ENCODE measurements at places on chromosomes 12 and 14.

DNA sequence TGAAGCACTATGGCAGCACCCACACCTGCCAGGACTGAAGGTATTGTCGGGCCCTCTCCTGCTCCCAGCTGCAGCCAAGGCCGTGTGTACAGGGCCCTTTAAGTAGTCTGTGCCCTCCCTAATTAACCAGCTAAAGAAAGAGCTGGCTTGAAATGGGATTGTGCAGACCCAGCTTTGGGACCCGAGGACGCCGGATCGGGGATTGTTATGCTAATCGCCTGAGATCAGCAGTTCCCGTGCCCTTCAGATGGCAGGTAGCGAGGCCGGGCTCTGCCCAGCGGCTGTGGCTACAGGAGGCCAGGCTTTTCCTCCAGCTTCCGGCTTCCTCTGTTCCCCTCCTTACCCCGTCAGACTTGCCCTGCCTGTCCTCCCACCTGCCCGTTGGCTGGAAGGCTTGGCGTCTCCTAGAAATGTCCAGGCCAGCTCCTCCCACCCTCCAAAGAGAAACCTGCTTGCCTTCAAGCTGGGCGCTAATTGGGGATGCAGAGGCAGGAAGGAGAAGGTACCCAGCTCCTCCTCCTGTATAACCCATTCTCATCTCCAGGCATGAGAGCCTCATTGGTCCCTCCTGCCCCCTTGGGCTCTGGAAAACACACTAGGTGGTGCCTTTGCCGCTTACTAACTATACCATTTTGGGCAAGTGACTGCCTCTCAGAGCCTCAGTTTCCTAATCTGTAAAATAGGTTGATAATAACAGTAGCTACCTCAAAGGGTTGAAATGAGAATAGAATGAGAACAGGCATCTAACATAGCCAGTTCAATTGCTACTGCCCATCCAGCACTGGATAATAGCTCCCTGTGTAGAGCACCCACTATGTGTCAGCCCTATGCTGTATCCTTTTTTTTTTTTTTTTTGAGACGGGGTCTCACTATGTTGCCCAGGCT is 25.8 kb upstream of the MSI1 start:
- no peak for DNase-seq

GRCh38 chr12:112946236-112947000 is 8.1 kb downstream of the OAS3 start:
- no peak for DNase-seq

DNA sequence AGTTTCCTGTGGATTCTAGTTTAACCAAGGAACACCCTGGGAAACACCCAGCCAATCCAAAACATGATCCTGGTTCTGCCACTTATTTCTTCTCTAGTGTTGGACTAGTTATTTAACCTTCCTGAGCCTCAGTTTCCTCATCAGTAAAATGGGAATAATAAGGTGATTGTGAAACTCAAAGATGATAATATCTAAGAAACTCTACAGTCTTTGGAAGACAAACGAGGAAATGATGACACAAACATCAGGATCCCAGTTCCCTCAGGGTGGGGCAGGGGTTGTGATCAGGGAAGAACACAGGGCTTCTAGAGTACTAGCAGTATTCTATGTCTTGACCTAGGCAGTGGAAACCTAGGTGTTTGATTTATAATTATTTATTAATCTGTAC is 18.1 kb upstream of the TMEM106C start:
- no peak for DNase-seq

DNA sequence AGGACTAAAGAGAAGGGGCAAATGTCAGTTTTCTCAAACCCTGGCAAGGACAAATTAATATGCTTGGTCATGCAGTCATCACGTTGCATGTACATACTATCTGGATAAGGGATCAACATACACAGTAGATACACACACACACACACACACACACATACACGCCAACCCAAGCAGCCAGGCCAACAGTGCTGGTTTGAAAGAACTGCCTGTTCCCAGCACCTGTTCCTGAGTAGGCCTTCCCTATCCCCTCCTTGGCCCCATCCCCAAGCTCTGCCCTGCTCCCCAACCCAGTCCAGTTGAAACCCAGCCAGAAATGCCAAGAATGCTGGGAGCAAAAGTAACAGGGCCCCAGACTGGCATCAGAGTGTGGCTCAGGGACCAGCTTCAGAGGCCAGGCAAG is 4.4 kb downstream of the ITGA7 start:
- DNase-seq: no peak

- DNase-seq: no peak
These were observed 212.9 kb upstream of the FAR2 start for GRCh38 chr12:28936221-28936620.

DNA sequence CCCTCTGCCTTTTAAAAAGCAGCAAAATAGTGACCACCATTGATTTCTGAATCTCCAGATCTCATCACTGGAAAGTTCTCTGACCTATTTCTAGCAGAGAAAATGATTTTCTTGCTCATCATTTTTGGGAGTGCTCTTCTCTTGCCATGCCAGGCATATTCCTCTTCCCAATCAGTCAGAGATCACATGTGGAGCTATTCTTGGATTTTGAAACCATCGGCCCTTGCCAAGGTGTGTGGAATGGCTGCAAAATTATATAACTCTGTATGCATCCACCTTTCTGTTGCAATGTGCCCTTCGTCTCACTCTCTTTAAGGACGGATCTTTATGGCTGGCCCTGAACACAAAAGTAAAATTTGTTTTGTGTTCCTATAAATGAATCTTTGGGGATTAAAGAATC is 25.5 kb upstream of the LDHB start:
- DNase-seq: no peak

GRCh38 chr12:20592556-20592955 is 102.6 kb upstream of the SLCO1C1 start:
- DNase-seq: no peak

- no peak for DNase-seq
These were observed 44.9 kb downstream of the CYP46A1 start for GRCh38 chr14:99728981-99729451.

DNA sequence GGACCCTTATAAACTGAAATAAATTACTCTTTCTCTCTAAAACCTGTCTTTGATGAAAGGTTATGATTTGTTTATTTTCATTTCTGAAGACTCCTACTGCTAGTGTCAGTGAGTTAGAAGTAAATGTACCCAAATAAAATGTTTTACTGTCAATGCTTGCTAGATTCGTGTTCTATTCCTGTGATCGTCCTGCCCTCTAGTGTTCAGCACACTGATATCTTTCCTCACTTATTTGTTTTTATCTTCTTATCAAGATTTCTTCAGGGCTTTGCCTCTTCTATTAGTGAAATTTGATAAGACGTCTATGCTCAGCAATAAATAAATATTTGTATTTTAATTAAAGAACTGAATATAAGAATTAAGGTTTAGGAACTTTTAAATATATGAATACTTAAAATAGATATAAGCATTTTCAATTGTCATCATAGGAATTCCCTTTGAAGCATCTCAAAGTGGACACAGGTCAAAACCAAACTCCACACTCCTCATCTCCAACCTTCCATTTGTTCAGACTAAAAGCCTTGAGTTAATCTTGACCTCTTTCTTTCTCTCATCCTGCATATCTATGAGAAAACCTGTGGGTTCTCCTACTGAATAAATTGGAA is 75.8 kb downstream of the C12orf50 start:
- DNase-seq: peak; percentile 16

- DNase-seq: no peak
These were observed 392.0 kb downstream of the EMP1 start for GRCh38 chr12:13588574-13588973.

GRCh38 chr12:57149245-57149900 is 2.0 kb upstream of the LRP1-AS start:
- no peak for DNase-seq

GRCh38 chr14:74596741-74597450 is 15.1 kb downstream of the LTBP2 start:
- no peak for DNase-seq

DNA sequence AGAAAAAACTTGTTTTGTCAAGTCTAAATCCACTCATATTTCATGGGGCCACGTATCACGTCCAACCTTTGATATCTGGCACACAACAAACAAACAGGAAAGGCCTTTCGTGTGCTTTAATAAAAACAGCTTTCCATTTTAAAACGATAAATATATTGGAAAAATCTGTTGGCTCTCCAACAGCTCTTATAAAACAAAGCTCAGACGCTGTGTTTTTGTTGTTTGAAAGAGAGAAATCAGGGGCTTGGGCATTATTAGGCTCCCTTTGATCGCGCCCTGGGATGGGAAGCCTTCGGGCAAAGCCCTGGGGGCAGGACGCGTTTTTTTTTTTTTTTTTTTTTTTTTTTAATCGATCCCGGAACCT is 429 bp upstream of the PLEKHA5 start:
- DNase-seq: no peak

- peak; percentile 50 for DNase-seq
These were observed 33.7 kb downstream of the ITPK1 start for GRCh38 chr14:93081876-93082570.

- no peak for DNase-seq
These were observed 442.4 kb upstream of the GARIN6 start for GRCh38 chr12:99205111-99205510.

GRCh38 chr12:45803111-45803510 is 73.6 kb downstream of the ARID2 start:
- DNase-seq: no peak

DNA sequence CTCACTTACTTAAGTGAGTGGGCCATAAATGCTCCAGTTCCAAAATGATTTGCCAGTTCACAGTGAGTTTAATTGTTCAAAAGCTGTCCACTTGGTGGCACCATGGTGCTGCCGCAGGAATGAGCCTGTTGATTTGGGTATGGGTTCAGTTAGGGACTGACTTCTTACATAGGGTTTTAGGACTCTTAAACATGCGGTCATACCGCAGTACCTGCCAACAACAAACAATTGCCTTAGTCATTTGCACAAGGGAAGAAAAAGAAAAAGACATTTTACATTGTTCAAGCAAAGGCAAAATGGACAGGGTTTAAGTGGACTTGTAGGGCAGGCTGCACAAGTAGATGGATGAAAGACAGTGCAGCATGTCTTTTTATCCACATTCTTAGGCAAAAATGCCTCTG is 80.0 kb upstream of the DBX2 start:
- DNase-seq: peak; percentile 59

- no peak for DNase-seq
These were observed 12.1 kb downstream of the SPX start for GRCh38 chr12:21538061-21538653.

GRCh38 chr12:6773590-6774351 is 1.5 kb downstream of the LAG3 start:
- no peak for DNase-seq

DNA sequence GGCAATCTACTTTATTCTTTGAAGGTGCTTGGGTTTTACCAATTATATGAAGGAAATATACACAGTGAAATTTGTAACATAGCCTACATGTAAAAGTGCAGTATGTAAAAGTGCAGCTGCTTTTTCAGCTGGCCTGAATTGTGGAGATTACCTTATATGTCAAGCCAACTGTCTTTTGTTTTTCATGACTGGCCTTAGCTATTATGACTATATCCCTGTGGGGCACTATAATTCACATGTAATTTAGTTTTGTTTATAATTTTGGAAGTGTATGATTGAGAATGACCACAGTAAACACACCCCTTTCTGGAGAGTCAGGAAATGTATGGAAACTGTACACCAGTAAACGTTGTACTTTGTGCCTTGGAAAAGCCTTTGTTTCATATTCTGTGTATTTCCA is 435.0 kb upstream of the STXBP6 start:
- DNase-seq: no peak

GRCh38 chr14:78612666-78613065 is 442.5 kb downstream of the NRXN3 start:
- no peak for DNase-seq

DNA sequence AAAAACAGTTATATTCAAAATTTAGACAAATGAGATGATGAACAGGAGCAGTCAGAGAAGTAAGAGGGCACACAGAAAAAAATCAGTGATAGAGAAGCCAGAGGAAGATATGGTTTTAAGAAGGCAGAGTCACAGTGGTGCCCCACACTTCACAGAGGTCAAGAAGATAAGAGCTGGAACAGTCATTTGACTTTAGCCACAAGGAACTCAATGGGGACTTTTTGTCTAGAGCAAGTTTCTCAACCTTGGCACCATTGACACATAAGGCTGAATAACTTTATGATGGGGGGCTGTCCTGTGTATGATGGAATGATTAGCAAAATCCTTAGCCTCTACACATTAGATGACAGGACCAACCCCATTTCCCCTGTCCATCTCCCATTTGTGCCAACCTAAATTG is 172.8 kb upstream of the PLEKHG7 start:
- DNase-seq: no peak

- DNase-seq: no peak
These were observed 25.3 kb downstream of the IGF1 start for GRCh38 chr12:102454808-102455760.

DNA sequence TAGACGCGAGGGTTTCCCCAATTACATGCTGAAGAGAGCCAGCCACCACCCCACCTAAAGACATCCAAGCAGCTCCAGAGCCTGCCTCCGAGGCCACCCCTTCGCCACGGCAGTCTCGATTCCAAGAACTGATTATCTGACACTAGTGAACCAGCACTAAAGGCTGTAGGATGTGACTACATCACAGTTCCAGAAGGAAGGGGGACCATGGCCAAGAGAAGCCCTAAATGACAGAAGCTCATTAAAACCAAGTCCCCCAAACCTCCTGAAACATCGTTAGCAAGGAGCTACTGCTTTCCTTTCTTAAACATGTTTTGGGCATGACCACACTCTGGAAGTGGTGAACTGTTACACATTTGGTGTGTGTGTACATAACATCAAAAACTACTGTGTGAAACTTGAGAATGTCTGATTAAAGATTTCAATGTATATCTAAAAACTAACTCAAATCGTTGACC is 88.2 kb downstream of the DUSP16 start:
- peak; percentile 36 for DNase-seq

DNA sequence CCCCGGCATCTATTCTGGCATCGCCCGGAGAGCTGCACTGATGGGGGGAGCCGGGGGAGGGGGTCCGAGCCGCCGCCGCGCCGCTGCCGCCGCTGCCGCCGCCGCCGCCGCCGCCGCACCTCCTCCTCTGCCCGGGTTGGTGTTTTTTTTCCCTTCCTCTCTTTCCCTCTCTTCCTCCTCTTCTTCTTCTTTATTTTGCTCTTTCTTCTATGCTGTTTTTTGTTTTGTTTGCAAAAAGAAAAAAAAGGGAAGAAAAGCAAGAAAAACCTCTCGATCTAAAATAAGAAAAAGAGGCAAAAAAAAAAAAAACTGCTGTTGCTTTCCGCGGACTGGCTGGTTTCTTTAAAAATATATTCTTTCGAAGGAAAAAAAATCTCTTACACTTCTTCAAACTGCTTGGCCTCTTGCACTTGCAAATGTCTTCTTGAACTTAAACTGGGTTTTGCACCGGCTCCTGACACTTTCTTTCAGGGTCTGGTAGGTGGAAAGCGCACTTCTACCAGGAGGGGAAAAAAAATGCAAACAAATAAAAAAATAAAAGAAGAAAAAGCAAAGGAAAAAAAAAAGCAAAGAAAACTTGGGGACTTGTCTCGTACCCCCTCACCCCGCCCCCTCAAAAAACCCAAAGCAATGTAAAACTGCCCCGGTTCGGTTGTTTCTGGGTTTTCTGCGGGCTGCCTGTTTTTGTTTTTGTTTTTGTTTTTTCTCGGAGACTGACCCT is 616 bp downstream of the BCL11B start:
- DNase-seq: no peak

All from GM20000 (cell line).